ENCODE measurements at places on chromosomes 6 and 20.
A peak's percentile ranks its signal among the peaks of the same experiment; 100 is the strongest.

- DNase-seq = peak; percentile 22
Measured at GRCh38 chr6:163347021-163347446, 67.5 kb upstream of the QKI start.

- DNase-seq = peak; percentile 62
Measured at GRCh38 chr20:39070484-39071231, 108.5 kb downstream of the DHX35 start.

DNA sequence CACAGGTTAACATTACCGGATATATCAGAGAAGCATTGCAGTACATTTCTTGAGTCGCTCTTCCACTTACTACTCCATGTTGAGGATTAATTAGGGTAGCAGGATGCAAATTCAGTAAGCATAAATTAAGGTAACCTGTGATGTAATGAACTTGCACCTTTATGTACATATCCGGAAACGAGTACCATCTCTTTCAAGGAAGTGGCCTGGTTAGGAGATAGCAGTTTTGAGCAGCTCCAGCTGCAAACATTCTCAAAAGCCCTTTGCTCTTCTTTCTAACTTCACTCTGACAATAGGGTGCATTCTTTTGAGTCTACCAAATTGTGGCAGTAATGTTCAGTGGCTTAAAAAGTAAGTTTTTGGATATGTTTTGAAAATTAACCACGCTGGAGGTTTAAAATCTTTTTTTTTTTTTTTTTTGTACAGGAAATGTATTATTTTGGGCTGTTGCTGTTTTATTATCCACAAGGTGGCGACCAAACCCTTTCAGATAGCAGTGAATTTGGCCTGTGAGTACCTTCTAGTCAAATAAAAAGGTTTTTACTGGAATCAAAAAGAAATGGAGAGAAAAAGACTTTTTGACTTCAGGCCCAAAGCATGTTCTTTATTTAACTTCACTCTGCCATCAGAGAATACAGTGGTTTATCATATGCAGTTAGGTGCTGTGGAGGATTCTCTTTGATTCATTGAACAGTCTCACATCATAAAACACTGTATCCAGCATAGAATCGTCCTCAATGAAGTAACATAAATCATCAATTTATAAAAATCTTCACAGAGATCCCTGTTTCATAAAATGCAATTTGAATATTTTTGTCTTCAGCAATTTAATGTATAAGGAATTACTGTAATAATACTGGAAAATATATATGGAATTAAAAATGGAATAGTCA lies 8.9 kb downstream of the FAM217B start:
- DNase-seq = peak; percentile 60

DNA sequence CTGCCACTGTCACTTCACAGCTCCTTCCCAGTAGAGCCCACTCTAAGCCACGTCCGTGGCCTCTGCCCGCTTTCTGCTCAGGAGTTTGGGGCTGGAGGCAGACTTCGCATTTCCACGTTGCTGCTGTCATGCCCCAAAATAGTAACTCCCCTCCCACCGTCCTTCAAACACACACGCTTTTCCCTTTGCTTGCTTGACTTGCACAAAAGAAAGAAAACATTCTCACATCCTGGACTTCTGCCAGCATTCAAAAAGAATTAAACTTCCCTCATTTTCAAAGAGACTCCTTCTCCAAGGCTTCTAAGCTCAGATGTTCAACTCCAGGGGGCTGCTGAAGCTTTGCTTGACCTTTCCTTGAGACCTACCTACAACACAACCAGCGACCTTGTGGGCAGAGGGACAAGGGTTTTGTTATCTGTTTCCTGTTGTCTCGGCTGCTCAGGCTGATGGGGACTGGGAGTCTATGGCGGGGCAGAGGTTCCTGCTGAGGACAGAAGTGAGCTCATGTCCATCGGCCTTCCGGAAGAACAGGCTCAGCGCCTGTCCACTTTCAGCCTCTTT lies 263.8 kb upstream of the FOXQ1 start:
- no peak for DNase-seq

GRCh38 chr20:60695226-60696000 lies 556.6 kb upstream of the CDH4 start:
- peak; percentile 71 for DNase-seq

DNA sequence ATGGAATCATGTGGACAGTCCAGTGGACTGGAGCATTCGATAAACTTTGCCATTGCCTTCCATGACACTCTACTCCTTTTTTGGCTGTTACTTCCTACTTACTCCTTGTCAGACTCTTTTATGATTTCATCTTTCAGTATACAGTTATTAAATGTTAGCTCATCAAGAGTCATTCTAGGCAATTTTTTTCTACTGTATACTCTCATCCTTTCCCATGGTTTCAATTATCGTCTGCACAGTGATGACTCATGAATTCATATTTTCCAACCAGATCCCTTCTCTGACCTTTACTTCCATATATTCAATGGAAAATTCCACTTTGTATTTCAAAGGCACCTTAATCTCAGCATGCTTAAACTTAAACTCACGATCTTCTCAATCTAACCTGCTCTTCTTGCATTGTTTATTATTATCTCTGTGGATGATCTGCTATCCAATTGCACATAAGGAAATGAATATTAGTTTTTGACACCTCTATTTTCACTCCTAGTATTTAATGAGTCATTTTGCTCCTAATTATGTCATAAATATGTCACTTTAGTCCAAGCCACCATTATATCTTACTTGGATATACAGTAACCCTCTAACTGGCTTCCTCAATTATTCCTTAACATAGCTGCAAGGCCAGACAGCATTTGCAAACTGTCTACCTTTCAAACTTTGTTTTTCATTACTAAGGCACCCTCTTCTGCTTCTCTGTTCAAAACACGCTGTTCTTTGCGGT lies 427.5 kb downstream of the PHF3 start:
- peak; percentile 8 for DNase-seq

DNA sequence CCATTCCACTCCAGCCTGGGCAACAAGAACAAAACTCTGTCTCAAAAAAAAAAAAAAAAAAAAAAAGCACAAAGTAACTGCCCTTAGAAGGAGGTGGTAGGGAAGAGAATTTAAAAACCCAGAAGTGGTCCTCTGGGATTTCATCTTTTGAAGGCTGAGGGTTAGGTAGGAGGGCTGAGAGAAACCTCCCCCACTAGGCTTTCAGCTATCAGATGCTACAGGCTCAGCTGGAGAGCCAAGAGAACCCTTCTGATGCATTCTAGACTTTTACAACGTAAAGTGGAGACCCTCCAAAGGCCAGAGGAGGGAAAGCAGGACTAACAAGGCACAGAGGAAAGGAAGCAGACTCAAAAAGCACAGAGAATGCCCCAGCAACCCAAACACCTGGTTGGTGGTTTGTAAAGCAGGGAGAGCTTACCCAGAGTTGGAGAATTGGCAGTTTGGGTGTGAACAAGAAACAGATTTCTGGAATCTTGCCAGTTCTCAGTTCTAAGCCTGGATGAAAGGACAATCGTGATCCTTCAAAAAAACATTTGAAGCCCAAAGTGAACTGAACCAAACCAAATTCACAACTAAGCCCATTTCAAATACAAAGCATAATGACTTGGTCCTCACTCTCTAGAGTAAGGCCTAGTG lies 23.2 kb upstream of the SPAG4 start:
- DNase-seq = no peak

GRCh38 chr6:21885532-21886114 lies 292.1 kb downstream of the SOX4 start:
- DNase-seq = peak; percentile 90

DNA sequence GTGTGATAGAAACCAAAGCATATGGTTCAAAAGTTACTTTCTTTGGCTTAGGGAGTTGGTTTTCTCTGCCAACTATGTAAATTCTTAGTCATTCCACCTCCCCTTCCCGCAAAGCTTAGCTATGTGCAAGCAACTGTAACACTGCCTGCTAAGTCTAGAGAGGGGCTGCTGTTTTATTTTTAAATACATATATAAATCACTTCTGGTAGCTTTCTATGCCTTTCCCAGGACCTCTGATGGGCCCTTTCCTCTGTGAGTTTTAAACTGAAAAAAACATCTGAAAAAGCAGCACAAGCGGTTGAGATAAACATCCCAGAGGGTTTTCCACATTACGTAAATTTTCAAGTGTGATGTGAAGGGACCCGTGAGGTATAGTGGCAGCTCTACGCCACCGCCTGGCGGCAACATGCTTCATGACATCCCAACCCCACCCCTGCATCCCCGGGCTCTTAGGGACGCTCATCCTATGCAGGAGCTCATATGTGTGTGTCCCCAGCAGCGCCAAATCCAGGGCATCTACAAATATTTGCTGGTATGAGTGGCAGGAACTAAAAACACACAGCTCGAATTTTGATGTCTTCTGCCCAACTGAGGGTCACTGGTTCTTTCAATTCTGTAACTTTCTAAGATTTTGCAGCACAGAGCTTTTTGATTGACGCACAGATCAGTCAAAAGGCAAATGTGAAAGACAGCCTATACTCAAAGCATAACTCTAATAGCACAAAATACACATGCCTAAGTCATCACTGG lies 12.7 kb downstream of the SAYSD1 start:
- peak; percentile 69 for DNase-seq

GRCh38 chr20:35831029-35831428 lies 59.2 kb downstream of the PHF20 start:
- DNase-seq = peak; percentile 33
